ENCODE measurements at places on chromosomes 1 and 21.

DNA sequence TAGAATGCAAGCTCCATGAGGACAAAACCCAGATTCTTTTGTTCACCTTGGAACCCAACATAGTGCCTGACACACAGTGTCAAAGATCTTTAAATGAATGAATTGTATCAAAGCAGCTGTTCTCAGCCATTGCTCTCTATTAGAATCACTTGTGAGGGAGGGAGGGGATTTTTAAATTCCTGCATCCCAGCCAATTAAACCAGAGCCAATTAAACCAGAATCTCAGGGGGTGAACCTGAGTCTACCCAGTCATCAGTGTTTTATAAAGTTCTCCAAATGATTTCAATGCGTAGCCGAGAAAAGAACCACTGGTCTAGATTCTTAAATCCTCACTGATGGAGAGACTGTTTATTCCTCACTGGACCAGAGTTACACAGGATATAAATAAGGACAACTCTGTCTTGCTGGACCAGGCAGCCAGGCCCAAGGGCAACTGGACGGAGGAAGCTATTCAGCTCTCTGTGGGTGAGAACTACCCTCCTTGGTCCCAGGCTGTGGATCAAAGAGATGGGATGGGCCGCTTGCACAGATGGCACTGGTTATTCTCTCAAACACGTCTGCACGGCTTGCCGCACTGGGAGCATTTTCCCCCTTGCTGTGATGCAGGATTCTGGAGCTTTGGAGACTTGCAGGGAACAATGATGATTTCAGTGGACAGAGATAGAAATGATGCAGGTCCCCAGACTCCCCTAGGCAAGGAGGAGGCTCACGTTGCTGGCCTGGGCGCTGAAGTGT, 20.0 kb upstream of the CDCA8 start:
- no peak for DNase-seq

- no peak for DNase-seq
Measured at GRCh38 chr1:233496993-233497392, 116.9 kb upstream of the KCNK1 start.

DNA sequence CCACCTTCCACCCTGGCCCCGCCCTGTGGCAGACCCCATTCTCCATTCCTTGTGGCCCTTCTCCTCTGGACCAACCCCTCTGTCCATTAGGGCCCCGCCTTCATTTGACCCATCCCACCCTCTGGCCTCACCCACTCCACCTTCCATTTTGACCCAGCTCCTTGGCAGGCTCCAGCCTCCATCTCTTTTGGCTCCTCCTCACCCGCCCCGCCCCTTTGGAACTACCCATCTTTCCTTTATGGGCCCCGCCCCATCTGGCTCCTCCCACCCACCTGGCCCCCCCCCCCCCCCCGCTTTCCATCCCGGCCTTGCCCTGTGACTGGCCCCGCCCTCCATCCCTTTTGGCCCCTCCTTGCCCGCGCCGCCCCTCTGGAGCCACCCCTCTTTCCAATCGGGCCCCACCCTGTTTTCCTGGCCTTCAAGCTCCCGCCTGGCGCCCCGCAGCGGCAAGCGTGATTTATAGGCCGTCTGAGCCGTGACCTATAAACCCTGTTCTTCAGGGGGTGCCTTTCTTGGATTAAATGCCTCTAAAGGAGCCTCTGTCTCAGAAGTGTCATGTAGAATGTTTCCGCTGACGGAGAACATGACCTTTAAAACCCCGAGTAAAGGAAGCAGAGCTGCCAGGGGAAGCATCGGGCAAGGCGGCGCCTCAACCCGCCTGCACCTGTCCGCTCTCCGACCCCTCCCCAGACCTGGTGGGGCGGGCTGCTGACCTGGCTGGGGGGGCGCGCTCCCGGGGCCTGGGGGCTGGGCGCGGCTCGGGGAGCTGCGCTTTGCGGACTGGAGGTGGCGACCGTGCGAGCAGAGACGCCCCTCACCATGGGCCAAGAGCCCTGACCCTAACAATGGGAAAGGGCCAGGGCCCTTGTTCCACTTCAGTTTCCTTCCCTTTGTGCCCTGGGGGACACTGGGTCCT, 178.0 kb downstream of the CAMTA1 start:
- no peak for DNase-seq

- DNase-seq: no peak
Measured at GRCh38 chr1:67062412-67062811, 8.5 kb upstream of the SLC35D1 start.

DNA sequence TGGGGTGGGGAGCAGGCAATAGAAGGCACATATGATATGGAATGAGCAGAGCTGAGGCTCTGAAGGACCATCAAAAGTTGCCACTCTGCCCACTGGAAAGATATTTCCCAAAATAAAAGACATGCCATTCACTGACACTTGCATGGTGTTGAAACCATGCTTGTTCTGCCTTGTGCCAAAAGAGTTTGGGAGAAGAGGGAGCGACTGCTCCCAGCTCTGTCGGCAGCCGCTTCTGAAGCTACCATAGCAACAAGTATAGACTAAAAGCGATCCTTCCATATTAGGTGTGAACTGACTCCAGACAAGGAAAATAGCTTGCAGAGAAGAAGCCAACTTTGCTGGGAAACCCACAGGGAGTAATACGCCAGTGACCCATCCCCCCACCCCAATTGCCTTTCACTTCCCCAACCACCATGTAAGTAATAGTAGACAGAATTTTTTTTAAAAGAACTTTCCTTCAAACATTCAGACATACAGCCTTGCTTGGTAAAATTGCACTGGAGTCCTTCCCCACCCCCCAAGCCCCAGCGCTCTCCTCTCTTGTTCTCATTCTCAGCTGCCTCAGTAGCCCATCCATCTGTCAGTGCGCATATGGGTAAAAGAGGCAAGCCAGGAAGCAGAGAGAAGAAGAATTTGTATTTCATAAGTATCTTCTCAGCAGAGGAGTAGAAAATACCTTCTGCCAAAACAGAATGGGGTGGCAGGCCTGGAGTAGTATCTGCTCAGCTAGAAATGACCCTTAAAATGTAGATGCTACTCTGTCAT, 263.7 kb downstream of the OMA1 start:
- DNase-seq: no peak

GRCh38 chr1:198423673-198424072, 116.8 kb downstream of the ATP6V1G3 start:
- no peak for DNase-seq

GRCh38 chr21:36004441-36004840, 55.9 kb downstream of the SETD4 start:
- DNase-seq: no peak

- DNase-seq: no peak
Measured at GRCh38 chr1:25796811-25797458, 3.1 kb upstream of the SELENON start.

DNA sequence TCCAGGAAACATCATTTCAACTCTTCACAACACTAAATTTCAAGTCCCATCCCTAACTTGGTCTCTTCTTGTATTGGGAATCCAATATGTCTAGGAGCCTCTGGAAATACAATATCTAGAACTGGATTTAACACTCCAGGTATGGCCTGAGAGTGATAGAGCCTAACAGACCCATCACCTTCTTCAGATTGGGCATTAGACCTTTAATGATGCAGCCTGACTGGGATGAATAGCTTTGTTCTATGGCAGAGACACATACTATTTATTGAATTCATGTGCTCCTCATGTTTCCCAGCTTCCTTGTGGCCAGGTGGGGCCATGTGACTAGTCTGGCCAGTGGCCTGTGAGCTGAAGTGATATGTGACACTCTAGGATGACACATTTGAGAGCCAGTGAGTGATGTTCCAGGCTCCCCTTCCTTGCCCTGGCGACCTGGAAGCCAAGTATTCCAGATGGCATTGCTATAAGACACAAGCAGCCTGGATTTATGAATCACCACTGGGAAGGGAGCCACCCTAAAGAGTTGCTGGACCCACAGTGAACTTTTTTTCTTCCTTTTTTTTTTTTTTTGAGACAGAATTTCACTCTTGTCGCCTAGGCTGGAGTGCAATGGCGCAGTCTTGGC, 31.0 kb upstream of the POU3F1 start:
- DNase-seq: no peak

- DNase-seq: no peak
Measured at GRCh38 chr1:145980457-145980994, 15.9 kb downstream of the TXNIP start.

- DNase-seq: no peak
Measured at GRCh38 chr1:30197639-30198450, 525.5 kb downstream of the MATN1 start.
